ENCODE measurements at places on chromosomes 7 and 10. TPM values are rescaled to one million over a fixed set of nuclear protein-coding genes. Genes with fewer than 3 reads are reported as not detected.

DNA sequence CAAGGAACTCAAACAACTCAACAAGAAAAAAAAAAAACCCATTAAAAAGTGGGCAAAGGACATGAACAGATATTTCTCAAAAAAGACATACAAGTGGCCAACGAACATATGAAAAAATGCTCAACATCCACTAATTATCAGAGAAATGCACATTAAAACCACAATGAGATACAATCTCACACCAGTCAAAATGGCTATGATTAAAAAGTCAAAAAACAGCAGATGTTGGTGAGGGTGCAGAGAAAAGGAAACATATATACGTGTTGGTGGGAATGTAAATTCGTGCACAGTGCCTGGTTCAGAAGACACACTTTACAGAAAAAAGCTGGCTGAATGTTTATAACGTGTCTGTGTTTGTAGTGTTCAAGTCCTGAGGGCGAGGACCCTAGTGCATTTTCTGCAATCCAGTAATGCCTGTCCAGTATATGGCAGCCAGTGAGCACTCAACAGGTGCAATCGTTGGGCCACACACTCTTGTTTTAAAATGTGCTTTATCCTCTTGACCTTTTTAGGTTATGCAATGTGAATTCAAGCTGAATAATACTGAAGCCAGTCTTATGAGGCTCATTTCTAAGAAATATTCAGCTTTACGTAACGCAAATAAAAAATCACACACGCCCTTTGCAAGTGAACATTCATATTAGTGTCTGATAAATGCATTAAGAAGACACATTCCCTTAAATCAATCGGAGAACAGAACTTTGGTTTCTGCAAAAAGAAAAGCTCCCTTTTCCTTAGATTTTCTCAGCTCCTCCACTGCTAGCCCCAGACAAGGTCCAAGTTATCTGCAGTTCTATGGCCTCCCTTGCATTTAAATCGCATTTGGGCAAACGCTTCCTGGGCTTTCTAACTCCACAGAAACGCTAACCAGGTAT is 813 bp upstream of the MTURN start:
- no peak for DNase-seq

The GET4 gene
- 44.8 TPM for total RNA-seq

The GRID1 gene
- 1.4 TPM for total RNA-seq

The CTTNBP2 gene
- total RNA-seq, result 41.1 TPM

The FZD8 gene
- total RNA-seq, result 18.8 TPM

GRCh38 chr7:88835147-88835728 is 39.7 kb upstream of the TEX47 start:
- no peak for DNase-seq

DNA sequence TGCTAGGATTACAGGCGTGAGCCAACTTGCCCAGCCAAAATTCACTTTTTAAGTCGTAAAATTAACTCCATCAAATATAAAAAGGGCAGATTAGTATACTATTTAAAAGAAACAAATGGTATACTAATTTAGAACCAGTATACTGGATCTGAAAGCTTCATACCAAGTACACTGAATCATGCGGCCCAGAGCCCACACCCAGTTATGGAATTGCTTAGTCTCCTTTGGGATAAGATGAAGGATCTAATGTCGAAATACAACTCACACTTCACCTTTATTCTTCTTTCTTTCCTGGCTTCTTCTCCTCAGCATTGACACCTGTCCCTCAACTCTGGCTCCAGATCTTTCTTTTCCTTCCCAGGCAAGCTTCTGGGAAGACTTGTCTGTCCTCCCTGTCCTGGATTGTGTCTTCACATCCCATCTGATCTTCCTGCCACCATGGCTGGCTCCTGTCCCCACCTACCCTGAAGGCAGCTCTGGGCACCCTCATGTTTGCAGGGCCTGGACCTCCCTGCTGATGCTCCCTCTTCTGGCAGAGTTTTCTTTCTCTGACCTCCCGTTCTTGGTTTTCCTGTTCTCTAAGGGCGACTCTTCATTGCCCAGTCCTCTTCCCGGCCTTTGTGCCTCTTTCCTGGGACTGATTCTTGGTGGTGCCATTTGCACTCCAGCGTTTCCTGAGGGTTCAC is 57.8 kb upstream of the CTBP2 start:
- no peak for DNase-seq

- no peak for DNase-seq
These were observed 65.8 kb upstream of the FRMD4A start for GRCh38 chr10:14396411-14397048.

GRCh38 chr7:24884401-24884800 is 95.6 kb downstream of the OSBPL3 start:
- DNase-seq, result no peak

DNA sequence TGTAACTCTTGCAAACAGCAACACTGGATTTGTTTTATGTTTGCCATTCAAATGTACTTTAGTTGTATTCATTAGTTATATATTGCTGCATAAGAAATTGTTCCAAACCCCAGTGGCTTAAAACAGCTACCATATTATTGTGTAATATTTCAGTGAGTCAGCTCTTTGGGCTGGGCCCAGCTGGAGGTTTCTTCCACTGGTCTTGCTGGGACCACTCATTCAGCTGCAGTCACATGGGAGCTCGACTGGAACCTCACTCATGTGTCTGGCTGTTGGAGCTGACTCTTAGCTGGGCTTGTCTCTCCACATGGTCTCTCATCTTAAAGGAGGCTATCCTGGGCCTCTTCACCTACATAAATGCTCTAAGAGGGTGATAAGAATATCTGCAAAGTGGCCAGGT is 23.2 kb upstream of the PIP4K2A start:
- no peak for DNase-seq

DNA sequence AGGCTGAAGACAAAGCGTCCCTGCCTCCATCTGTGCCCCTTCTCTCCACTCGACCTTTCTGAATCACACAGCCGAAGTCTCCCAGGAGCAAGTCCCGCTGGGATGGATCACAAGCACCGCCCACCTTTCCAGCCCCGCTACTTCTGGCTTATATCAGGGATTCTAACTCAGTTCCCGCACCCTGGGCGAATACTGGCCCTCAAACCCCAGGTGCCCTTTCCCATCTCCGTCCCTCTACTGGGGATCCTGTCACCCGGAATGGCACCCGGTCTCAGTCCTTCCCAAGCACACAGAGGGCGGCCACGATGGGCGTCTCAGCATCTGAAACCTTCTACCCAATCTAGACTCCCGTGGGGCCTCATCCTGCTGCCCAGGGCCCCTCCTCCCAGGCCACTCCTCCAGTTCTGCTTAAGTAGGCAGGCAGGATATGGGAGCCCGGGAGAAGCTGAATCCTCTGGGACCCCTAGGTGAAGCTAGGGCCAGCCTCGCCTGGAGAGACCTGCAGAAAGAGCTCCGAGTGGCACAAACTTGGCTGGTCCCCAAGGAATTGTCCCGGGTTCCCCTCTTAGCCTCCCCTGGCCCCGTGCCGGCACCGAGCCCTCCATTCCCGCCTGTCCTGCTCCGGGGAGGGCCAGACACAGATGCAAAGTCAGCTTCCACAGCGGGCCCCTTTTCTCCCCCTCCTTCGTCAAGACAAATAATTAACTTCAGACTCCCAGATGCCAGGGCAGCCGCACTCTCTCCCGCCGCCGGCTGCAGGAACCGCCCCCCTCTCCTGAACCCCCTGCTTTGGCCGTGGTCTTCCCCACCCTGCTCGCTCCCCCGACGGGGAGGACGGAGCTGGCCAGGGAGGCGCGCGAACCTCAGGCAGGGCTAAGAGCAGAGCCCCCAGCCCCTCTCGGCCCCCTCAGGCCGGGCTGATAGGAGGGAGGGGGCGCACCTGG is 612 bp downstream of the KCP start:
- peak; percentile 85 for DNase-seq

GRCh38 chr10:124538706-124539105 is 77.1 kb downstream of the LHPP start:
- no peak for DNase-seq

DNA sequence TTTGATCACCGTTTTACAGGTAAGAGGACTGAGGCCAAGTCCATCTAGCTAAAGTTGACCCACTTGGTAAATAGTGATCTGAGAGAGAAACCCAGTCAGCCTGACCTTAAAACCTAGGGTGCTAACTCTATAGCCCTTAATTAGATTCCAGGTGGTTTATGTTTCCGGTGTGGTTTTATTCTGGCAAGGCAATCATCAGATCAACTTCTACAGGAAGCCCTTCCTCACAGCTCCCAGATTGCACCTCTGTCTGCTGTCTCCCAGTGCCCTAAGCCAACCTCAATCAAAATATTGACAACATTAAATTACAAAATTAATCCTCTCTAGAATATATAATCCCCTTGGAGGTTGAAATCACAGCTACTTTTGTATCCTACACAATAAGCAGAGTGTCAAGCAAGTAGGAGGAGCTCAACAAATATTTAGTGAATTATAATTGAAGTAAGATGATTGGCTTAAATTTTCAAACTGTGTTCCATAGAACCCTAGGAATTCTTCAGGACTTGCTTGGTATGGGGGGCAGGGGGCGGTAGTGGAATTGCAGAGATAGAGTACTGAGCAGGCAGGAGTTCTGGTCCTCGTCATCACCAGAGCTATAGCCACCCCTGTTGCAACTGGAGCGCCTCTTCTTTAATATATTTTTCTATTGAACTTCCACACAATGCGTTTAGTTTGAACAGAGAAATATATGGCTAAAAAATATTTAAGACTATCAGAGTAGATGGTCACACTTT is 692.8 kb upstream of the LRRN3 start:
- DNase-seq, result no peak

Data from kidney (tissue), 22 donors.